ENCODE measurements at places on chromosomes 6 and 20. TPM values are rescaled to one million over a fixed set of nuclear protein-coding genes. Genes with fewer than 3 reads are reported as not detected.

The OVOL2 gene
- total RNA-seq: not detected

The DNAH8 gene
- not detected for total RNA-seq

The KHDC1L gene
- not detected for total RNA-seq

The NXT1 gene
- total RNA-seq: 55.1 TPM

The RGS17 gene
- 0.20 TPM for total RNA-seq

The MLIP gene
- not detected for total RNA-seq

The LHFPL5 gene
- total RNA-seq: not detected

The FNDC1 gene
- total RNA-seq: 0.05 TPM

The RBM38 gene
- total RNA-seq: 51.2 TPM

The HEY2 gene
- total RNA-seq: not detected

The PPP1R14C gene
- total RNA-seq: 3.3 TPM

The B3GALT4 gene
- 0.49 TPM for total RNA-seq

The SNTA1 gene
- 15.7 TPM for total RNA-seq

The RAET1L gene
- 1.4 TPM for total RNA-seq

The GNAS-AS1 gene
- 1.7 TPM for total RNA-seq

The RBPJL gene
- total RNA-seq: not detected

The LINC00237 gene
- not detected for total RNA-seq

The TRIM10 gene
- not detected for total RNA-seq

The HAO1 gene
- not detected for total RNA-seq

The CRIP3 gene
- not detected for total RNA-seq

The TGM3 gene
- not detected for total RNA-seq

The PDYN gene
- total RNA-seq: not detected

The RIPOR3 gene
- total RNA-seq: not detected

The DDO gene
- total RNA-seq: 0.89 TPM

The CLDN20 gene
- total RNA-seq: not detected

The SMIM26 gene
- 32.8 TPM for total RNA-seq

The FILIP1 gene
- total RNA-seq: 0.03 TPM

The PRSS35 gene
- total RNA-seq: 1.2 TPM

The LAMP5 gene
- 3.3 TPM for total RNA-seq

The RAD21L1 gene
- 0.10 TPM for total RNA-seq

The MRPL14 gene
- 362 TPM for total RNA-seq

The TRAPPC3L gene
- not detected for total RNA-seq

The HACE1 gene
- total RNA-seq: 9.0 TPM

The NPBWR2 gene
- total RNA-seq: not detected

The IMPG1 gene
- not detected for total RNA-seq

The ANKRD66 gene
- not detected for total RNA-seq

The VPS16 gene
- 21.2 TPM for total RNA-seq

The SLC17A9 gene
- not detected for total RNA-seq

The DDX43 gene
- not detected for total RNA-seq

The IL17F gene
- total RNA-seq: not detected

The PPP1R16B gene
- total RNA-seq: not detected

The TFAP2D gene
- total RNA-seq: not detected

The ADNP gene
- total RNA-seq: 11.6 TPM
